ENCODE measurements at places on chromosomes 4 and X.

DNA sequence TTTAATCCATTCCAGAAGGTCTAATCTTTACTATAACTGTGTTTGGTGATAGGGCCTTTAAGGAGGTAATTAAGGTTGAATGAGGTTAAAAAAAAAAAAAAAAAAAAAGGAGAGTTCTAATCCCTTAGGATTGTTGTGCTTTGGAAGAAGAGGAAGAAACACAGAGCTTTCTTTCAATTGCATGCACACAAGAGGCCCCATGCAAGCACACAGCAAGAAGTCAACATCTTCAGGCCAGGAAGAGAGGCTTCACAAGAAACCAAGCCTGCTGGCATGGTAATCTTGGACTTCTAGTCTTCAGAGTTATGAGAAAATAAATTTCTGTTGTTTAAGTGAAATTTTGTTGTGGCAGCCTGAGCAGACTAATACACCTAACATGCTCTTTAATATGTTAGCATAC is 118.6 kb downstream of the NAA11 start:
- no peak for DNase-seq

DNA sequence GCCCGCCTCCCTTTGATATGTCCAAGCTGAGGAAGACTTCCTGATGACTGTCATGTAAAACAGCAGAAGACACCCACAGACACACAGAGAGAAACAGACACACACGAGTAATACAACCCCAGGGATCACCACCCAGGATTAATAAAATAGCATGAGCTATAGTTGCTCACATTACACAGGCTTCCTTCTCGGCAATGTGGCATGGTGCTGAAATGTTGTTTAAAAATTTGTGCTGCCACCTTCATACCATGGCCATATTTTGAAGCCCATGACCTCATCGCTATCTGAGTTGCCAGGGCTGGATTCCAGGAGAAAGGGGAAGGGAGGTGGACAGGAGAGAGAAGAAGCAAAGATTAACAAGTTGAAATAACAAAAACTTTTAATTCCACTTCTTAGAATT is 111.7 kb downstream of the SYNPO2 start:
- no peak for DNase-seq

- DNase-seq, result no peak
Observed at GRCh38 chr4:78484574-78484973, 67.0 kb upstream of the ANXA3 start.

DNA sequence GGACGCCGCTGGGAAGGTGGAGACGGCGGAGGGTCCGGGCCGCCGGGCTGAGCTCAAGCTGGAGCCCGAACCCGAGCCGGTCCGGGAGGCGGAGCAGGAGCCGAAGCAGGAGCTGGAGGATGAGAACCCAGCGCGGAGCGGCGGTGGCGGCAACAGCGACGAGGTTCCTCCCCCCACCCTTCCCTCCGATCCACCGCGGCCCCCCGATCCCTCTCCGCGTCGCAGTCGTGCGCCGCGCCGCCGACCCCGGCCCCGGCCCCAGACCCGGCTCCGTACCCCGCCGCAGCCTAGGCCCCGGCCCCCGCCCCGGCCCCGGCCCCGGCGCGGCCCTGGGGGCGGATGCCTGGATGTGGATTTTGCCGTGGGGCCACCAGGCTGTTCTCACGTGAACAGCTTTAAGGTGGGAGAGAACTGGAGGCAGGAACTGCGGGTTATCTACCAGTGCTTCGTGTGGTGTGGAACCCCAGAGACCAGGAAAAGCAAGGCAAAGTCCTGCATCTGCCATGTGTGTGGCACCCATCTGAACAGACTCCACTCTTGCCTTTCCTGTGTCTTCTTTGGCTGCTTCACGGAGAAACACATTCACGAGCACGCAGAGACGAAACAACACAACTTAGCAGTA is 483 bp downstream of the USP27X start:
- no peak for DNase-seq

DNA sequence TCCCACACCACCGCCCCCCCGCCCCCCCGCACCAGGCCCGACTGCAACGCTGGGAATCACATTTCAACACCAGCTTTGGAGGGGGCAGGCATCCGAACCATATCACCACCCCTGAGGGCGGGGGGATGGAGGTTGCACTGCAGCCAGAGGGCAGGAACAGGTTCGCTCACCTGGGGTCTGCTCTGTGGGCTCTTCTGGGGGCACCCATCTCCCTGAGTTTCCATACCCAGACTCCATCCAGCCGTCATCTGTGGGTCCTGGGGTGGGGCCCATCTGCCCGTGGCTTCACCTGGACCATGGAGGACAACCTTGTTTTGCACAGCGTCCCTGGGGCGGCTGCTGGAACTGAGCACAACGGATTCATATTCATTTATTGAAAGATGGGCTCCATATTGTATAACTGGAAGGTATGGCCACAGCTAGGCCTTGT is 6.9 kb downstream of the PSAPL1 start:
- DNase-seq, result no peak

GRCh38 chrX:45803383-45803921 is 602.8 kb upstream of the DIPK2B start:
- no peak for DNase-seq

GRCh38 chr4:79065262-79065661 is 126.0 kb upstream of the PAQR3 start:
- no peak for DNase-seq

- no peak for DNase-seq
Observed at GRCh38 chr4:172865531-172866127, 303.0 kb upstream of the GALNT7 start.

GRCh38 chrX:77622672-77623071 is 163.3 kb downstream of the ATRX start:
- DNase-seq, result no peak
